ENCODE measurements at places on chromosomes 2 and 18.
A peak's percentile ranks its signal among the peaks of the same experiment; 100 is the strongest.

DNA sequence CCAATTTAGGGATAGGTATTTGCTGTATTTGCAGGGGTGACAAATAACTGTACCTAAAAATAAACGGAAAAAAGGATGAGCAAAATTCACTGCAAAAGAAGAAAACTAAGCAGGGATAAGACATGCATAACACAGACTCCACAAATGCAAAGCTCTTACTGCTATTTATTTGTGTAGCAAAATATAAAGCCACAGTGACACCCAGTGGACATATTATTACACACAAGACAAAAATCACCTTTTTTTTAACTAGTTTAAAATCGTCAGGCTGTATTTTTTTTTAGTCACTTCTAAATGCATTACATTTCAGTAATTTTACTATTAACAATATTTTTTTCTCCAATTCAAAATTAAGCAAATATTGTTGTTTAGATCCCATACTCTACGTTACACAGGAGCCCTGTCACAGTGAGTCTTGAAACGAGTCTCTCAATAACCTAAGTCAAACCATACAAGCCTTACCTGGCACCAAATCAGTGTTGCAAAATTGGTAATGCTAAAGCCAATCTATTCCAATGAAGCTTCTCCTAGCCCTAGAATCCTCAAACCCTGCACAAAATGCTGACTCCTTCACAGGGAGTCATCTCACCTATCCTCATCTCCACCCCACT, 23.7 kb downstream of the METTL4 start:
- peak; percentile 5 for DNase-seq

- DNase-seq: no peak
These were observed 61.1 kb downstream of the HK2 start for GRCh38 chr2:74895001-74895400.

DNA sequence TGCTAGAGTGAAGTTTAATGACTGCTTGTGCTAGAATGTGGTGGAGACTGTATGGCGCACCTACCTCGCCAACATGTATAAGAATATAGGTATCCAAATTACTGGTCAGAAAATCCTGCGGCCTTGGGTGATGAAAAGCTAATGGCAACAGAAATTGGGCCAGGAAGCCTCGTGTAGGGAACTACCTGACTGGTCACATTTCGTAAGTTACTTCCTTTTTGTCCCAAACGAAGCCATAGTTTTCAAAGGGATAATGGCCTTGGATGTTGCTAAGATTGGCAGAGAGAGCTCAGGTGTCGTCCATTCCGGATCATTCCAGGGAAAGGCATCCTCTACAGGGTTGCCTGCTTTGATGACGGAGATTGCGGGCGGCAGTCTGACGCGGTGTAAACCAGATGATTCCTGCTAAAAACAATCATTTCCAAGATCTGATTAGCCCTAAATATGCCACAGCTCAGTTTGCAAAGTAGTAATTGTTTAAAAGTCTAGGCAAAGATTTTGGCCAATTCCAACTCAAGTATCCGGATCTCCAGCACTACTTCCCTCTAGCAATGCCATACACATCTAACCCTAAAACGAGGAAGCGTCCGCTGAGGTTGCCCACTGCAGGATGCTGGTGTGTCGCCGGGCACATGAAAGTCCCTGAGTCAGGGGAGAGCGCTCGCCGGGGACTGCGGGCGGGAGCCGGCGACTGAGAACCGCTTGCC, 708 bp upstream of the MALT1 start:
- DNase-seq: no peak

DNA sequence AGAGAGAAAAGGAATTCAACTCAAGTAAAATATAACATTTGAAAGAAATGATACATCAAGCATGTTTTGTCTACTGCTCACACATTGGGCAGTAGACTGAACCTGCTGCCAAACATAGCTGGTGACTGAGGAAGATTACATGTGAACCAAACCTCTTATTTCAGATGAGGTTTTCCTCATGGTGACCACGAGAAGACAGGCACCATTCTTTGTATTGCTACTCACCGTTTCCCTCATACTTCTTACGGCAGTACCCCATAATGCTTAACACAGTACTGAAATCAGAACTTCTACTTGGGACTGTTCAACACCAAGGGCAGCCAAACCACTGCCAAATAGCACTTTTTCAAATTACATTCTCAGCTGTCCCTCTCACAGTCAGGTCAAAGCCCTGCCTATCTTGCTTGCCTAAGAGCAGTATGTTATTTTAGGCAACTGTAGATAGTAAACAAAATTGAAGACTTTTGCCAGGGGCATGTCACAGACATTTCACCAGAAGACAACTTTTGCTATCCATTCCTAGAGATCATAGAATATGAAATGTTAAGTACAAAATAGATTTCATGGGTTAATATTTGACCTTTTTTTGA, 167.1 kb upstream of the DOK6 start:
- DNase-seq: no peak

DNA sequence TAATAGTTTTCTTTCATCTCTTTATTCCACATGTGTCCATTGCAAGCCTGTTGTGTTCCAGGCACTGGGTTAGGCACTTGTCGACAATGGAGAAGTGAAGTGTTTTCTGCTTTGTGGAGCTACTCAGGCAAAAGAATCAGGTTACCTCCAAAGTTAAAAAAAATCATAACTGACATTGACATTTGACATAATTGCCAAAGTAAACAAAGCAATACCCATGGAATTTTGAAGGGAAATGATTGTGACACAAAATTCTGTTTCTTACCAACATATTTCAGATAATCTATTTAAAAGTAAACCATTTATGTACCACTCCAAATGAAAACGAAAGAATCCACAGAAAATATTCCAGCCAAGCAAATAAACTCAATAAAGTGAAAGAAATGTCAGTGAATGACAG, 6.4 kb upstream of the TGFA start:
- DNase-seq: no peak

DNA sequence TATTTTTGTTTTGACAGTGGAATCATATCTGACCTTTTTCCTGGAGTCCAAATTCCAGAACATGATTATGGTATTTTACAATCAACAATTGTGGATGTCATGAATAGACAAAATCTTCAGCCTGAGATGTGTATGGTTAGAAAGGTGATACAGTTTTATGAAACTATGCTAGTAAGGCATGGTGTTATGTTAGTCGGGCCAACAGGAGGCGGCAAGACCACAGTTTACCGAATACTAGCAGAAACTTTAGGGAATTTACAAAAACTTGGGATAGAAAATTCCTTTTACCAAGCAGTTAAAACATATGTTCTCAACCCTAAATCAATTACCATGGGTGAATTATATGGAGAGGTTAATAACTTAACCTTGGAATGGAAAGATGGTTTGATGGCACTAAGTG, 137.0 kb downstream of the DNAH6 start:
- no peak for DNase-seq

GRCh38 chr2:59874971-59875755, 678.3 kb downstream of the BCL11A start:
- no peak for DNase-seq

DNA sequence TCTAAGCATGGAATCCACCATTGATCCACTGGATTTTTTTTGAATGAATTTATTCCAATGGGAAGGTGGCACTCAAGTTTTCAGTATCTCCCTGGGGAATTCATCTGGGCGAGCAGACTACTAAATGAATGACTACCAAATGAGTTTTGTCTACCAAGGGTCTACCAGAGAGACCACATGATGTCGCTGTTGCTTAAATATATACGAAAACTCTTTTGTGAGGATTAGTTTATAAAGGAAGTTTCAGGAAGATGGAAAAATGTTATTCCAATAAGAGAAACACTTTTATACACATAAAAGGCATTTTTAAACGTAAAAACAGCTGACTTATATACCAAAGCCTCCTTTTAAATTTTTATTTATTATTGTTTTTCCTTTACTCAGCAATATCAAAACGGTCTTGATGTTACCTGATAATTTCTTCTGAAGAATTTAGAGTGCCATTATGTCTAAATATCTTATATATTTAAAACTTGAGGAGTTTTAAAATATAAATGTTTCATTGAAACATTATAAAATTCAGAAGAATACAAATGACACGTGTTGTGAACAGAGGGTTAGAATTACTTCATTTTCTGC, 139.7 kb downstream of the HRH4 start:
- no peak for DNase-seq

DNA sequence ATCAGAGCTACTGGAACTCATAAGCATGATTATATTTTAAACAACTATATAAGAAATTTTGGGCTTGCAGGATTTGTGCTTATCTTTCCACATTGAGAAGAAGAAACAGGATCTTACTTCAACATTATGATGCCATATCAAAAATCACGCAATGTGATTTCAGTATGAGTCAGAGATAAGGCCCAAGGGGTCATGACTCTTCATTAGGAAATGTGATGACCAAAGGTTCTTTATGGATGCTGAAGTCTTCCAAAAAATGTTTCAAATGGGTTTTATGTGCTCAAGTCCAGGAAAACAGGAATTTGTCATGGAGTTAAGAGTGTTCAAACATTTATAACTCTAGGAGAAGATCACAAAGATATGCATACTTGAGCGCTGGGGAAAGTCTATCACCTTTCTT, 7.8 kb upstream of the SERPINB2 start:
- no peak for DNase-seq

DNA sequence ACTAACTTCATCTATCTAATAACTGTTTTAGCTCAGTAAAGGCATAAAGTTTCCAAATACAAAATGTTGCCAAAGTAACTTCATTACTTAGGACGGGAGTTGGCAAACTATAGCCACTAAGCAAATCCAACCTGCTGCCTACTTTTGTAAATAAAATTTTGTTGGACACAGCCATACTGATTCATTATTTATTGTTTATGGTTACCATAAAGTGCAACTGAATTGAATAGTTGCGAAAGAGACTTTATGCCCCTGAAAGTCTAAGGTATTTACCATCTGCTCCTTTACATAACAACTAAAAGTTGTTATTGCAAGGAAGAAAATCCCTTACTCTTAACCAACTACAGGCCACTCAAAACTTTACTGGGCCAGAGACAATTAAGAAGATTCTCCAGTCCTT, 256.7 kb upstream of the RBBP8 start:
- DNase-seq: no peak

DNA sequence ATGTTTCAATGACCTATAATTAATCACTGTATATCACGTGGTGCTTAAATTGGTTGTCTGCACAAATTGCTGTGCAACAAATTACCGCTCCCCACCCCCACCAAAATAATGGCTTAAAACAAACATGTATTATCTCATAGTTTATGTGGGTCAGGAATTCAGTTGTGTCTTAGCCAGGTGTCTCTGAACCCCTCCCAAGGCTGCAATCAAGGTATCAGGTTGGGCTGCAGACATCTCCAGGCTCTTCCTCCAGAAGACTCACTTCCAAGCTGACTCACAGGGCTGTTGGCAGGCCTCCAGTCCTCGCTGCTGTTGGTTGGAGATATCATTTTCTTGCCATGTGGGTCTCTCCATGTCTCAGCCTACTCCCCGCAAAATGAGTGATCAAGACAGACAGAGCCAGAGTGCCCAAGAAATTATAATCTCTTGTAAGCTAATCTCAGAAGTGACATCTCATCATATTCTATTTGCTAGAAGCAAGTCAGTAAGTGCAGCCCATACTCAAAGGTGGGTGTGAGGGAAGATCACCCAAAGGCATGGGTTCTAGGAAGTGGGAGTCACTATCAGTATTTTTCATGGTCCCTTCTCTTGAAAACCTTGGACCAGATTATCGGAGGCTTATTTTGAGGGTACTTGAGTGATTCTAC, 38.4 kb downstream of the SPC25 start:
- DNase-seq: no peak

DNA sequence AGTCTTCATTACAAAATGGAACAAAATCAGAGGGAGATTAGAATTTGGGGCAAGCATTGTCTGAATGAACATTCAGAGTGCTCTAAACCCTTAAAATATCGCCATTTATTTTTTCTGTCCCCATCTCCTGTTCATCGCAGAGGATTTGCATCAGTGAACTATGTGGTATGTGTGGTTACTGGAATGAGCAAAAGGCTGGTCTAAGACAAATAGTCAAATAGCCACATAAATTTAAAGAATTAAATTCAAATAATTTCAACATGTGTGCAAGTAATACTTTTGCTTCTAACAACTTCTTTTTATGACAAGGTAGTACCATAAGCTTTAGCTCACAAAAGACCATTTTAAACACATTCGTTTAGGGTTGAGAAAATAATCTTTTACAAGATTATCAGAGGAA, 82.6 kb upstream of the ST8SIA3 start:
- DNase-seq: no peak

GRCh38 chr2:75494137-75494769, 66.5 kb downstream of the EVA1A start:
- no peak for DNase-seq

DNA sequence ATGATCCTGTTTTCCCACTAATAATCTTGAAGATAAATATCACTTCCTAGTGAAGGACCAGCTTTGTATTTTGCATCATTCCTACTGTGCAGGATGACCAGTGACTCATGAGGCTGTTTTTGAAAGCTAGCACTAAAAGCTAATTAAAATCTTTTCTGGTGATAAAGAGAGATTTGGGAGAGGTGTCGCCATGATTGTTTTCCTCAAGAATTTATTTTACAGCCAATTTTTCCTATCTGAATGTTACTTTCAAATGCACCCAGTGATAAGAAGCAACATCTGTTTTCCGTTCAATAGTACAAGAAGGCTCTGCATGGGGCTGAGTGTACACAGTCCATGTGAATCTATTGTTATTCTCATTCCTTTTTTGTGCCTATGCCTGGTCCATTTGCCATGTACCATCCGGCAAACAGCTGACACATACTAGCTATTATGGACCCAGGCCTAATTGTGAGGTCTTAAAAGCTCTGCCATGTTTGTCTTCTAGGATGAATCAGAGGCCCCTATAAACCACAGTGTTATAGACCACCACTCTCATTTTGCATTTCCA, 28.4 kb downstream of the MEIS1 start:
- no peak for DNase-seq

- no peak for DNase-seq
These were observed 109.0 kb downstream of the COL6A3 start for GRCh38 chr2:237304763-237305514.

DNA sequence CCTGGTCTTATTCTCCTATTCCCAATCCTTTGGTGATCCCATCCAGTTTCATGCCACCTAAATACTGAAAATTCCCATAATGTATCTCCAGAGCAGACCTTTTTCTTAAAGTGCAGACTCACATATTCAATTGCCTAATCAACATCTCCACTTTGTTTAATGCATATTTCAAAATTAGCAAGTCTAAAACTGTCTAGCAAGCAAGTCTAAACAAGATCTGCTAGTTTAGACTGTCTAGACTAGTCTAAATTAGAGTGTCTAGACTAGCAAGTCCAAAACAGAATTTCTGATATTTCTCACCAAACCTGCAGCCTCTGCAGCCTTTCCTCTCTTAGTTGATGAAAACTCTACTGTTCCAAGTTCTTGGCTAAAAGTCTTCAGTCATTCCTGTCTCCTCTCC, 44.6 kb downstream of the THUMPD2 start:
- DNase-seq: no peak

GRCh38 chr2:171297956-171298355, 135.8 kb downstream of the METTL8 start:
- DNase-seq: no peak

DNA sequence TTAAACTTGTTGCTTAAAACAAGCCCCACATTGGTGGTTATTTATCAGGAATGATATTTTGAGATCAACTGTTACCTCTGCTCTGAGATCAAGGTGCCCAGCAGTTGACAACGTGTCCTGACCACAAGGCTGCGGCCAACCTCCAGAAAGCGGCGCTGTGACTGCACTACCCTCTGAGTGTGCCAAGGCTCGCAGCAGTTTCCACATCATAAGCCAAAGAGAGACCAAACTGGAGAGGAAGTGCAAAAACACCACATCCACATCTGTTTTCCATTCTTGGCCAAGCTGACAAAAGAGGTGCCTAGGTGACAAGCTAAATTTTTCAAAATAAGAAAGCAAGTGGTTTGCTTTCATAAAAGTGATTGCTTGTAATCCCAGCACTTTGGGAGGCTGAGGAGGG, 410.8 kb upstream of the POU3F3 start:
- DNase-seq: no peak

Data from right kidney (tissue), 9 donors.